GM12878 (cell line): ENCODE measurements at places on chromosomes 6 and 20. TPM values are rescaled to one million over a fixed set of nuclear protein-coding genes. Genes with fewer than 3 reads are reported as not detected.

Gene SLC26A8
- total RNA-seq: 0.35 TPM in 1 of 2 replicates, not detected in the other

Gene CRISP3
- not detected in 2 replicates for total RNA-seq

- no peak for DNase-seq
These were observed 139.4 kb upstream of the ID4 start for GRCh38 chr6:19697744-19698290.

DNA sequence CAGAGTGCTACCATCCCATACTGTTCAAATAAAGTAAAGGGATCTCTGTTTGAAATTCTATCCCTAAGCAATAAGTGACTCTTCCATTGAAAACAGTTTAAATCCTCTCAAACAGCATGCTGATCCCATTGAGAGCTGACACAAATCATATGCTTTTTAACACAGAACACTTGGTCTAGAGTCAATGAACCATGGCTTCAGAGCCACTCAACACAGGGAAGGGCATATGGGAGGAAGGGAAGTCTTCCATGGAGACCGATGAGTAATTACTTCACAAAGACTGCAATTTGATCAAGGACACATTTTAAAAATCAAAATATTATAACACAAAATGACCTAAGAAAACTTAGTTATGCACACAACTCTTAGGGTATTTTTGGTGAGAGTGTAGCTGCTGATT, 1073.0 kb upstream of the MAP3K7 start:
- DNase-seq: no peak

DNA sequence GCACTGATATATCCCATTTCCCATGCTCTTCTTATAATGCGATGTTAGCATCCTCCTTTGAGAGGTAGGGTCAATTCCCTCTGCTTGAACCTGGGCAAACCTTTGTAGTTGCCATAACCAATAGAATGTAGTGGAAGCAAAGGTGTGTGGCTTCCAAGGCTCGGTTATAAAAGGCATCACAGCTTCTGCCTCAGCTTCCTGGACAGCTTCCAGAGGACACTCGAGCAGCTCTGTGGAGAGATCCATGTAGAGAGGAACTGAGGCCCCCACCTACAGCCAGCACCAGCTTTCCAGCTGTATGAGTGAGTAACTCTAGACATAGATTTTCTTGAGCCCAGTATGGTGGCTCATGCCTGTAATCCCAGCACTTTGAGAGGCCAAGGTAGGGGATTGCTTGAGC, 36.7 kb downstream of the FGD2 start:
- no peak for DNase-seq

- DNase-seq: no peak
These were observed 34.1 kb upstream of the TMEM14A start for GRCh38 chr6:52636830-52637229.
